Activated B cell treated with CpG ODN at 0.5 μM for 24 hours (primary cell): ENCODE measurements at places on chromosomes 7 and 10.
A peak's percentile ranks its signal among the peaks of the same experiment; 100 is the strongest.

DNA sequence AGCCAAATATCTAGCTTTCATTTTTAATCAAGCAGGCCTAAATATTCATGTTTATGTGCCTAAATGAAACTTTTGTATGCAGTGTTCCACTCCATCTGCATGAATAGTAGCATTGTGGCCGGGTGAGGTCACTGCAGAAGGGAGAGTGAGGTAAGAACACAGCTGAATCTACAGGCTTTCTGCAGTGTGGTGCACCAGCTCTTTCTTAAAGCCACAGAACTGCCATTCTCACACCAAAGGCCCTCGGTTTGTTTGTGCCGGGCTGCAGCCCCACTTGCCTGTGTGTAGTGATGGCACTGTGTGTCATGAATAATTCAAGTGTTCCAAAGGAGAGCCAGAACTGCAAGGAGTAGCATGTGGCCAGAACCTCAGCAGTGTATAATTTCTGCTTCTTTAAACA lies 204.1 kb downstream of the TRIL start:
- H3K4me3 ChIP-seq = no peak overlapping the region
- H3K27ac ChIP-seq = no peak overlapping the region
- no peaks in the 10 kb centered on the region for H3K4me1 ChIP-seq
- H3K27me3 ChIP-seq = no peaks in the 10 kb centered on the region
- no peak for DNase-seq

- DNase-seq = no peak
- no peaks in the 10 kb centered on the region for H3K4me1 ChIP-seq
- no peaks in the 10 kb centered on the region for H3K27me3 ChIP-seq
- H3K36me3 ChIP-seq = no peaks in the 10 kb centered on the region
- no peak overlapping the region for H3K27ac ChIP-seq
These were observed 512.6 kb upstream of the FOXK1 start for GRCh38 chr7:4169455-4169854.

- peak overlapping the region; percentile 50 for H3K27ac ChIP-seq
- H3K36me3 ChIP-seq = no peaks in the 10 kb centered on the region
- DNase-seq = no peak
- no peaks in the 10 kb centered on the region for H3K27me3 ChIP-seq
- peaks cover 16% of the 10 kb centered on the region for H3K4me1 ChIP-seq
- no peak overlapping the region for H3K4me3 ChIP-seq
These were observed 252.2 kb upstream of the HABP2 start for GRCh38 chr10:113300617-113301016.

DNA sequence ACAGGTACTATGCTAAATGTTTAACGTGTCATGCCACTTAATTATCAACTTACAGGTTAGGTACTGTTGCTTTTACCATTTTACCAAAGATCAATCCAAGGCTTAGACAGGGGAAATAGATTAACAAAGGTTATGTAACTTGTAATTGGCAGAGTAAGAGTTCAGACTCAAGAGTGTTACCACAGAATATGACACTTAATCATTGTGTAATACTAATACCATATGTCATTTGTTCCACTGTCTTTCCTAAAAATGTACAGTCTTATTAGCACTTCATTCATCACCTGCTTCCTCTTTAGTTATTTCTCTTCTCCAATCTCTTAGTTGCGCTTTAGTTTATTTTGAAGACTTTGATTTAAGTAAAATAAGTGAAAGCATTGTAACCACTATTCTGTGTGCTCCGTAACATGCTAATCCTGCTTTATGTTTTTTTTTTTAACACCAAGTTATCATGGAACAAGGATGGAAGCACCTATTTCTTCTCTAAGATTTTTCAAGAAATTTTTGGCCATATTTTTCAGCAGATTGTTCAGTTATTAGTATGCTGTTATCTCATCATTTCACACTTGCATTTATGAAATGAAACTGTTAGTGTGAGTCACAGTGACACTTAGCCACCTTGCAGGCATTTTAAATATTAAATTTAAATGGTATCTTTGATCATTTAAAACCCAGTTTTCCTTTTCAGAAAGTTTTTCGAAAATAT lies 197.3 kb downstream of the PHF14 start:
- H3K36me3 ChIP-seq = peaks cover 7% of the 10 kb centered on the region
- no peak overlapping the region for H3K27ac ChIP-seq
- no peaks in the 10 kb centered on the region for H3K27me3 ChIP-seq
- no peaks in the 10 kb centered on the region for H3K4me1 ChIP-seq
- H3K4me3 ChIP-seq = no peak overlapping the region

GRCh38 chr10:79402951-79403350 lies 42.5 kb downstream of the ZCCHC24 start:
- DNase-seq = no peak
- H3K36me3 ChIP-seq = no peaks in the 10 kb centered on the region
- H3K4me1 ChIP-seq = no peaks in the 10 kb centered on the region
- H3K27ac ChIP-seq = no peak overlapping the region
- H3K27me3 ChIP-seq = no peaks in the 10 kb centered on the region
